HEK293T (cell line): ENCODE measurements at places on chromosomes 2 and 18.

GRCh38 chr18:52694804-52695203, 354.8 kb downstream of the DCC start:
- no peak for DNase-seq

DNA sequence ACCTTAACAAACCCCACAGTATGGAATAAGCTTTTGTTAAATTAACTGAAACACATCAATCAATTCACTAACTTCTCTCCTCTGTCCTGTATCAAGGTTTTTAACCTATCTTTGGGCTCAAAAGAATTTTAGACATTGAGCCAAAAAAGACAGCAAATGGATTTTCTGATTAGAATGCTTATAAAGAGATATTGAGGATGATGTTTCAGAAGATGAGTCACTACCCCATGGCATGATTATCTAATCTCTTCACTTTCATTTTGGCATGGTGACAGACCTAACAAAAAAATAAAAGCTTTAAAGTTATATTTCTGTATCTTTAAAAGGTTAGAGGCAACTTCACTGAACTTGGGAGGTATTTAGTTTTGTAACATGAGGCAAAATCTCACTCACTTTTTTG, 55.5 kb downstream of the SGPP2 start:
- DNase-seq = no peak

DNA sequence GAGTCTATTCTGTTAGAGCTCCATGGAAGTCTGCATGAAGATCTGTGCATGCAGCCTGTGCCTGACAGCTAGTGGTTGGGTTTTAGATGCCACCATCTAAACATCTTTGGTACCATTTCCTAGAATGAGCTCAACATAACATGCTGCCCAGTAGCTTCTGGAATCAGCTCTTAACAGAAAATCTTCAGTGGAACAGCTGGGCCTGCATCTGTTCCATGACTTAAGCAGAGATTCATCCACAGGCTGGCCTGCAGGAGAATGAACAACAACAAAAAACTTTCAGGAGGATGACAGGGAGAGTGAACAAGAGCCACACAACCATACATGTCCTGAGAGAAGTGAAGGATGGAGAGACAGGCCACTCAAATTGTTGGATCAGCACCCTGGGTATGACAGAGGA, 316.6 kb downstream of the RDH14 start:
- no peak for DNase-seq

GRCh38 chr2:219247678-219248642, 2.7 kb downstream of the STK16 start:
- DNase-seq = no peak

GRCh38 chr2:234633581-234634230, 136.8 kb upstream of the ARL4C start:
- DNase-seq = no peak

GRCh38 chr2:106866641-106867040, 19.3 kb downstream of the ST6GAL2 start:
- no peak for DNase-seq

- no peak for DNase-seq
These were observed 1603.8 kb upstream of the ZEB2 start for GRCh38 chr2:146123714-146124113.

GRCh38 chr2:240212425-240213225, 72.2 kb upstream of the OTOS start:
- DNase-seq = no peak

- no peak for DNase-seq
These were observed 150.4 kb downstream of the PIK3C3 start for GRCh38 chr18:42105394-42105793.
